ENCODE measurements at places on chromosomes 11 and 22.

- DNase-seq: no peak
Measured at GRCh38 chr22:27662359-27663301, 138.9 kb downstream of the MN1 start.

DNA sequence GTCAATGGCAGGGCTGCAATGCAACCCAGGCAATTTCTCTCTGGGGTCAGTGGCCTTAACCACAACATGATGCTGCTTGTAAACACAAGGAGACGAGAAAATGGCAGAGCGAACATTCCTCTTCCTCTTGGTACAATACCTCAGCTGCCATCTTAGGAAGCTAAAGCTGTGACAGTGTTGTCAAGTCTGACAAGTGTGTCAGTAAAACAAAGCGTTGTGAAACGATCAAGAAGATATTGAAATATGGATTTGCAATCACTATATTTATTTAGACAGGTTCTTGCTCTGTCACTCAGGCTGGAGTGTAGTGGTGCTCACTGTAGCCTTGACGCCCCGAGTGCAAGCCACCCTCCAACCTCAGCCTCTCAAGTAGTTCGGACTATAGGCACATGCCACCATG lies 14.5 kb upstream of the USP47 start:
- DNase-seq: no peak

- DNase-seq: peak; percentile 42
Measured at GRCh38 chr11:94767701-94768601, at the start of gene AMOTL1. Gene AMOTL1, plus strand, starts transcription at chr11:94768356. Its CDS starts 156 bp downstream, at chr11:94768512.

DNA sequence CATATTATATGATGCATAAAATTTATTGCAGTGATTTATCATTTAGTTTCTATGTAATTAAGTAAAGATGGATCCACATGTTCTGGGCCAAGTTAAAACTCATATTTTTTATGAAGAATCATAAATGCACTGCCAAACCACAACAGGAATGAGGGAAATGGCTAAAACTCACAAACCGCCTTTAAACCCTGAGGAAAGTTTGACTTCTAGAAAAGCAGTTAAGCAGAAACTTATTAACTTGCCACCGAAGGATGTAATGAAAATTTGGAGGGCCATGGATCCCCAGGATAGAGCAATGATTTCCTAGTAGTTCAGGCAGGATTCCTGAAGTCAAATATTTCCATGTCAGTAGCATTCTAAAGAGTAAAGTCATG lies 218.3 kb upstream of the CTSC start:
- no peak for DNase-seq

GRCh38 chr11:131481971-131482370 lies 111.6 kb downstream of the NTM start:
- DNase-seq: no peak

GRCh38 chr11:23143022-23143421 lies 282.7 kb upstream of the CCDC179 start:
- no peak for DNase-seq

GRCh38 chr22:37025500-37026070 lies 6.0 kb downstream of the MPST start:
- DNase-seq: no peak

DNA sequence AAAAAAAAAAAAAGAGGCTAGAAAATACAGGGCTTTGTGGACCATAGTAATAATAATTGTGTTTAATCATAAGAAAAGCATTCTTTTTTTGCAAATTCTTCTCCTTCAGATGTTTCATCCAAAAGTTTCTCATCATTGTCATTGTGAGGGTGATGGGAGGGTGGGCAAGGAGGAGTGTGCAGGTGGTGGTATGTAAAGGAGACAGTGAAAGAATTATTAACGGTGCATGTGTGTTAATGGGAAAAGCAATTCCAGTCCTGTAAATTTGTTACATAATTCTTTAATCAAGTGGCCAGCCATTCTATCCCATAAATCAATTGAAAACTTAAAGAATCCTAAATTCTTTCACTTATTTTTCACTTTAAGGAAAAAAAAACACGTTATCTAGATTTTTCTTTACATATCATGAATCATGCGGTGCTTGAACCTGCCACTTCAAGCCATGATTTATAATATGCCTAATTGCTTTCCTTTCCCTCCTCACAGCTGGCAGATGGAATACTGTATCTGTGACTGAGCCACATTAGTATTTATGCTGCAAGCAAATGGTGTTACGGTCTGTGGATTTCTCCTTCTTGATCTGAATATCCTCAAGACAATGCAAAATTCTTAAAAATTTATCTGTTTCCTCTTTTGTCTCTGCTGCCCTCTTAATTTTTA lies 318.5 kb downstream of the JRKL start:
- DNase-seq: no peak

DNA sequence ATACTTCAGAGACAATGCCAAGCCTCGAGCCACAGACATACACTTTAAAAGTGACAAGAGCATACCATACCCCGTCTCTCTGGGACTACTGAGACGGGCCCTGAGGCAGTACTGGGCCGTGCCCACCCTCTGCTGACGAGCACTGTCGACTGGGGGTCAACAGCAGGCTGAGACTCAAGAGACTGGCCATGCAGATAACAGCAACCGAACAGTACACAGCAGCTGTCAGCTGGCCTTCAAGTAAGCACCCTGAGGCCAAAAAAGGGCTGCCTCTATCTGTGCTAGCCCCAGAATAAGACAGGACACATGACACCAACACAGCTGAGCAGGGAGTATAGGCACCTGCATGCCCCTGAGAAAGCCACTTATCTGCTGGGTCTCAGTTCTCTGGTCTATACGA lies 18.9 kb upstream of the TMEM121B start:
- no peak for DNase-seq

DNA sequence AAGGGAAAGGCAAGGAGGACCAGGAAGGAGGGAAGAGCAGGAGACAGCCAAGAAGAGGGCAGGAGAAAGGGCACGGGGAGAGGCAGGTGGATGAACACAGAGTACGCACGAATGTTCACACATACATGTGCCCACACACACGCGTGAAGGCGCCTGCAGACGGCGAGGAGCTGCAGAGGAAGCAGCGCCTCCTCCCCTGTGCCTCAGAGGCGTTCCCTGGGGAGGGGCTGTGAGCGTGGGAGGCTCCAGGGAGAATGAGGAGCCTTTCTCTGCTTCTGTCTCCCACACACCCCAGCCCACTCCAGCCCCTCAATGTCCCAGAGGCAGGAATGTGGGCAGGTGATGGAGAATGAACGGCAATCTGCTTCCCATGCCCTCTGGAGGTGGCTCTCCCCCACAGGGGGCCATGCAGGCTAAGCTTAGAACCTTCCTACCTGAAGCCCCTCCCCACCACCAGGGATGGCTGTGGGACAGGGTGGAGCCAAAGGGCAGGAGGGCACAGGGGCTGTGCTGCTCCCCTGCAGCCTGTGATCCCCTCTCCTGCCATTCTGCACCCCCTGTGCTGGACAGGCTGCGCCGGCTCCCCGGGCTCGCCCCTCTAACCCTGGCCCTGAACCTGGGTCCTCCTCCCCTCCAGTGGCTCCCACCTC lies 25.3 kb downstream of the PPM1F start:
- peak; percentile 68 for DNase-seq

All from caudate nucleus (tissue), 63 donors.